Activated naive CD8-positive, alpha-beta T cell treated with anti-CD3 and anti-CD28 coated beads for 36 hours (primary cell): ENCODE measurements at places on chromosomes 4 and X.

DNA sequence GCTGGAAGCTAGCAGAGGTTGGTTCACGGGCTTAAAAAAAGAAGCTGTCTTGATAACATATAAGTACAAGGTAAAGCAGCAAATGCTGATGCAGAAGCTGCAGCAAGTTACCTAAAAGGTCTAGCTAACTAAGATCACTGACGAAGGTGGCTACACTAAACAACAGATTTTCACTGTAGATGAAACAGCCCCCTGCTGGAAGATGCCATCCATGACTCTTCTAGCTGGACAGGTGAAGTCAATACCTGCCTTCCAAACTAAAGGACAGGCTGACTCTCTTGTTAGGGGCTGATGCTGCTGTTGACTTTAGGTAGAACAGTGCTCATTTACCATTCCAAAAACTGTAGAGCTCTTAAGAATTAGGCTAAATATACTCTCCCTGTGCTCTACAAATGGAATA lies 99.5 kb downstream of the FBXW7 start:
- no peak overlapping the region for H3K4me3 ChIP-seq
- peaks cover 28% of the 10 kb centered on the region for H3K36me3 ChIP-seq
- no peaks in the 10 kb centered on the region for H3K27me3 ChIP-seq
- no peak for DNase-seq
- H3K4me1 ChIP-seq, result peaks cover 42% of the 10 kb centered on the region

- DNase-seq, result no peak
- H3K4me3 ChIP-seq, result no peak overlapping the region
- no peaks in the 10 kb centered on the region for H3K27me3 ChIP-seq
- peaks cover 5% of the 10 kb centered on the region for H3K4me1 ChIP-seq
- no peak overlapping the region for H3K27ac ChIP-seq
Observed at GRCh38 chr4:120814886-120815285, 107.6 kb downstream of the PRDM5 start.

DNA sequence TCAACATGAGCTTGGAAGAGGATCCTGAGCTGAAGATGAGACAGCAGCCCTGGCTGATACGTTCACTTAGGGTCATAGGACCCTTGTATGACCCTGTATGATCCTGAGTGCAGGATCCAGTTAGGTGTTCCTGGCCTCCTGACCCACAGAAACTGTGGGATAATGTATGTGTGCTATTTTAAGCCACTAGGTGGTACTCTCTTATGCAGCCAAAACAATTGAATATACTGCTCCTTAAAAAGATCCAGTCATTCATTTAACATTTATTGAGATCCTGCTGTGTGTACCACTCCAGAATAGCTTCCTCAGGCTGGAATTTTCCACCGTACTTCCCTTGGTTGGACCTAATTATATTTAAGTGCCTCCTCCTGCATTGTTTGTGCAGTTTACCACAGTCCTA lies 167.1 kb downstream of the AMELX start:
- H3K27me3 ChIP-seq, result no peaks in the 10 kb centered on the region
- DNase-seq, result no peak
- H3K27ac ChIP-seq, result no peak overlapping the region
- H3K4me1 ChIP-seq, result no peaks in the 10 kb centered on the region
- no peaks in the 10 kb centered on the region for H3K36me3 ChIP-seq
- H3K4me3 ChIP-seq, result no peak overlapping the region

DNA sequence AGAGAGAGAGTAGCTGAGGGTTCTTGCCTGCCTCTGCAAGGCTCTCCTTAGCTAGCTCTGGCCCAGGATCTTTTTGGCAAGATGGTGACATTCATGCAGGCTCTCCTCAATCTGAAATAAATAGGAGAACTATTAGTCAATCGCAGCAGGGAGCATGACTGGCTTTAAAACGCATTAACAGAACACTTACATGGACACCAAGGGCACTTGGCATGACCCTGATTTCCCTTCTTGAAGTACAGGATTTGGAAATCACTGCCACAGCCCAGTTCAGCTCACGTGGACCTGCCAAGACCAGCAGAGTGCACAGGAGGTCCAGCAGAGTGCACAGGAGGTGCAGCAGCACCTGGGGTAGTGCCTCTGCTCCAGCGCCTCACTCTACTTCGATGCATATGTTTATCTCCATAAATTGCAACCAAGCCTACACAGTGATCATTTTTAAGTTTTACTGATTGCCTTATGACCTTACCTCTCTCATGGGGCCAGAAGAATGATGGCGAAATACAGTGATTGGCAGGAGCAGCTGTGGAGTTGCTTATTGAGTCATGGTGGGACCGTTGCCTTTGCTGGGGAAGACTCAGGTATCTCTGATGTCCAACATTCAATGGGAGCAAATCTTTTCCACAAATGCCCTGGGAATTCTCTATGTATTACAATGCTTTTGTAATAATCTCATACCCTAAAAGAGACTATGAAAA lies 122.4 kb downstream of the SYNPO2 start:
- H3K27me3 ChIP-seq, result peaks cover 13% of the 10 kb centered on the region
- no peaks in the 10 kb centered on the region for H3K36me3 ChIP-seq
- no peak overlapping the region for H3K27ac ChIP-seq
- DNase-seq, result no peak

DNA sequence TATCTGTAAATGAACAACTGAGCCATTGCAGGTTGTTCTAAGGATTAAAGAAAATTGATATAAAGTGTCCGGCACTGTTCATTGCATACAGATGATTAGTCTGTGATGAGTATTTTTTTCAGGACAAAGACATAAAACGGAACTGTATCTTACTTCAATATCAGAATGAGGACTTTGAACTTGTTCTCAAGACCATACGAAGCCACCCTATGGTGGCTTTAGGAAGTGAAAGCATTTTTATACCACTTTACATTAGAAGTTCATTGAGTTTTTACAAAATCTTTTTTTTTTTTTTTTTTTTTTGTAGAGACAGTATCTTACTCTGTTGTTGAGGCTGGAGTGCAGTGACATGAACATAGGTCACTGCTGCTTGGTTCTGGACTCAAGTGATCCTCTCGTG lies 45.2 kb upstream of the TRIM2 start:
- H3K4me1 ChIP-seq, result peaks cover 51% of the 10 kb centered on the region
- H3K27ac ChIP-seq, result peak overlapping the region; percentile 44
- DNase-seq, result no peak
- no peak overlapping the region for H3K4me3 ChIP-seq
- peaks cover 2% of the 10 kb centered on the region for H3K36me3 ChIP-seq

- H3K27ac ChIP-seq, result no peak overlapping the region
- no peaks in the 10 kb centered on the region for H3K4me1 ChIP-seq
- no peak overlapping the region for H3K4me3 ChIP-seq
- H3K27me3 ChIP-seq, result peaks cover 5% of the 10 kb centered on the region
- DNase-seq, result no peak
- H3K36me3 ChIP-seq, result no peaks in the 10 kb centered on the region
Observed at GRCh38 chr4:157988641-157989040, 184.2 kb downstream of the GASK1B start.

DNA sequence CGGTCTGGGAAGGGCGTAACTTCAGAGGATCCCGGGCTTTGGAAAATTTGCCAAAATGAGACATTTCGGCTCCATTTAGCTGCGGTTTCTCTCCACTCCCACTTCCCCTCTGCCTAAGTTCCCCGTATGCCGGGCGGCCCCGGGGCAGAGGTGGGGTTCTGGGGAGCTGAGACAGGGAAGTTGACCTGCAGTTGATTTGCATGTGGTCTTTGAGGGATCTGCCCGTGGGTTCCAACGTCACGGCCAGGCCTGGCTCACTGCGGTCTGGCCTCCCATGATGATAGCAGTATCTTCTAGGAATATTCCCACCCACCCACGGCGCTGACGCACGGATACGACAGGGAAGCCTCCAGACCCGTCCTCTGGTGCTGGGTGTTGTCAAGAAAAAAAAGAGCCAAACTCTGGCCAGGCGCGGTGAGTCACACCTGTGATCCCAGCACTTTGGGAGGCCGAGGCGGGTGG lies 27.3 kb upstream of the CRLF2 start:
- DNase-seq, result peak; percentile 23
- H3K4me1 ChIP-seq, result peaks cover 8% of the 10 kb centered on the region
- H3K4me3 ChIP-seq, result no peak overlapping the region
- H3K36me3 ChIP-seq, result no peaks in the 10 kb centered on the region
- no peak overlapping the region for H3K27ac ChIP-seq
- peaks cover 9% of the 10 kb centered on the region for H3K27me3 ChIP-seq

- no peak overlapping the region for H3K27ac ChIP-seq
- H3K27me3 ChIP-seq, result no peaks in the 10 kb centered on the region
- H3K4me1 ChIP-seq, result no peaks in the 10 kb centered on the region
- DNase-seq, result no peak
- peaks cover 16% of the 10 kb centered on the region for H3K36me3 ChIP-seq
Observed at GRCh38 chr4:42074294-42074693, 78.2 kb downstream of the BEND4 start.

DNA sequence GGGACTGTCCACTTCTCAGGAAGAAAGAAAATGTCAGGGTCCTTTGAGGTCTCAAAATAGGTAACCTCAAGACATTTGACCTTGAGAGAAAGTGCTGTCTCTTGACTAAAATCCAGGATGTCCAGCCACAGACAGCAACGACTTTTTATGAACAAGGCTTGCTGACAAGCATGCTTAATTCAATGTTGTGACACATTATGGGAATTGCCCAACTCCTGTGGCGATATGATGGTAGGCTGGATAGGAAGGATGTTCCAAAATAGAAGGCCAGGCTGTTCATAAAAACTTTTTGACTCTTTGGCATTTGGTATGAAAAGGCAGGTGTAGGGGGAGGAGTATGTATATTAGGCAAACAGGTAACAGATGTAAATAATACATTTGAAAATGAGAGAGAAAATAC lies 50.8 kb upstream of the EDNRA start:
- no peaks in the 10 kb centered on the region for H3K36me3 ChIP-seq
- DNase-seq, result no peak
- H3K4me1 ChIP-seq, result no peaks in the 10 kb centered on the region
- no peak overlapping the region for H3K27ac ChIP-seq
- H3K4me3 ChIP-seq, result no peak overlapping the region

GRCh38 chr4:137707626-137708025 lies 175.3 kb upstream of the PCDH18 start:
- no peak overlapping the region for H3K4me3 ChIP-seq
- DNase-seq, result no peak
- H3K27me3 ChIP-seq, result no peaks in the 10 kb centered on the region
- H3K4me1 ChIP-seq, result no peaks in the 10 kb centered on the region
- H3K36me3 ChIP-seq, result no peaks in the 10 kb centered on the region
- no peak overlapping the region for H3K27ac ChIP-seq

- H3K4me3 ChIP-seq, result no peak overlapping the region
- peaks cover 5% of the 10 kb centered on the region for H3K27me3 ChIP-seq
- H3K36me3 ChIP-seq, result no peaks in the 10 kb centered on the region
- no peak overlapping the region for H3K27ac ChIP-seq
- no peak for DNase-seq
Observed at GRCh38 chr4:77994194-77994721, 62.9 kb upstream of the FRAS1 start.

GRCh38 chr4:101669832-101670188 lies 120.7 kb upstream of the BANK1 start:
- no peaks in the 10 kb centered on the region for H3K36me3 ChIP-seq
- no peak overlapping the region for H3K27ac ChIP-seq
- DNase-seq, result no peak
- H3K4me1 ChIP-seq, result no peaks in the 10 kb centered on the region
- no peak overlapping the region for H3K4me3 ChIP-seq

- H3K27me3 ChIP-seq, result peaks cover 5% of the 10 kb centered on the region
- no peaks in the 10 kb centered on the region for H3K36me3 ChIP-seq
- no peak overlapping the region for H3K4me3 ChIP-seq
- no peak for DNase-seq
- no peaks in the 10 kb centered on the region for H3K4me1 ChIP-seq
Observed at GRCh38 chrX:105829011-105829410, 6.7 kb downstream of the NRK start.

DNA sequence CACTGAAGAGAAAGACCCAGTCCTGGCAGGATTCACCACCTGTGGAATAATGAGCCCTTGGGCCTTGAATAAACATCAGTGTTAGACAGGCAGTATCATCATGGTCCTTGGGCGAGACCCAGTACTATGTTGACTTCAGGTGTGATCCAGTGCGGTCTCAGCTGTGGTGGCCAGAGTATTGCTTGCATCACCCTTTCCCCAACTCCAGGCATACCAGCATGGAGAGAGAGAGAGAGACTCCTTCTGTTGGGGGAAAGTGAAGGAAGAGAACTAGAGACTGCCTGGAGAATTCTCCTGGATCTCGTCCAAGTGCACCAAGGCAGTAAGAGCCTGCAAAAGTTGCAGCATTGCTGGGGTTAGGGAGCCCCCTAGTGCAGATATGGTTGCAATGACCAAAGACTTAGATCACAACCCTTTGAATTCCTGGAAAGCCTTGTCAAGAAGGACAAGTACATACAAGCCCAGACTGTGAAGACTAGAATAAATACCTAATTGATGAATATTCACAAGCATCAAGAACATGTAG lies 61.1 kb upstream of the VAMP7 start:
- H3K36me3 ChIP-seq, result no peaks in the 10 kb centered on the region
- no peak overlapping the region for H3K4me3 ChIP-seq
- H3K4me1 ChIP-seq, result no peaks in the 10 kb centered on the region
- H3K27ac ChIP-seq, result no peak overlapping the region
- peaks cover 20% of the 10 kb centered on the region for H3K27me3 ChIP-seq
- peak; percentile 14 for DNase-seq

GRCh38 chr4:7691982-7692381 lies 247.7 kb downstream of the AFAP1 start:
- no peak overlapping the region for H3K27ac ChIP-seq
- no peaks in the 10 kb centered on the region for H3K27me3 ChIP-seq
- H3K4me3 ChIP-seq, result no peak overlapping the region
- H3K36me3 ChIP-seq, result no peaks in the 10 kb centered on the region
- no peak for DNase-seq
- no peaks in the 10 kb centered on the region for H3K4me1 ChIP-seq

DNA sequence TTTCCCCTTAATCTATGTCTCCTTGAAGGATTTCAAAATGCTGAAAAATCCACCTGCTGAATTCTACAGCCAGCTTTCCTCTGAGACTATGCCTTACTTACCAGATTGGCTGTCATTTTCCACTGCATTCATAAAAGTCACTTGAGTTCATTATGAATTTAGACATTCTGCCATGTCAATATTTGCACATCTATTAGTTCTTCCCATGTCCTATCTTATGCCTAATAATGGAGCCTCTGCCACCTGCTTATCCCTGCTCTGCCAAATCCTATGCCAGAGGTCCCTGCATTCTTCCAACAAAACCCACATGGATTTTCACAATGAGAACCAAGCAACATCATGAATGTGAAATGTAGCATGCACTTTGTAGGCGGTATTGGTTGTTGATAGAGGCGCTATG lies 42.6 kb downstream of the GASK1B start:
- H3K27me3 ChIP-seq, result no peaks in the 10 kb centered on the region
- no peaks in the 10 kb centered on the region for H3K4me1 ChIP-seq
- H3K27ac ChIP-seq, result no peak overlapping the region
- DNase-seq, result no peak
- no peak overlapping the region for H3K4me3 ChIP-seq

DNA sequence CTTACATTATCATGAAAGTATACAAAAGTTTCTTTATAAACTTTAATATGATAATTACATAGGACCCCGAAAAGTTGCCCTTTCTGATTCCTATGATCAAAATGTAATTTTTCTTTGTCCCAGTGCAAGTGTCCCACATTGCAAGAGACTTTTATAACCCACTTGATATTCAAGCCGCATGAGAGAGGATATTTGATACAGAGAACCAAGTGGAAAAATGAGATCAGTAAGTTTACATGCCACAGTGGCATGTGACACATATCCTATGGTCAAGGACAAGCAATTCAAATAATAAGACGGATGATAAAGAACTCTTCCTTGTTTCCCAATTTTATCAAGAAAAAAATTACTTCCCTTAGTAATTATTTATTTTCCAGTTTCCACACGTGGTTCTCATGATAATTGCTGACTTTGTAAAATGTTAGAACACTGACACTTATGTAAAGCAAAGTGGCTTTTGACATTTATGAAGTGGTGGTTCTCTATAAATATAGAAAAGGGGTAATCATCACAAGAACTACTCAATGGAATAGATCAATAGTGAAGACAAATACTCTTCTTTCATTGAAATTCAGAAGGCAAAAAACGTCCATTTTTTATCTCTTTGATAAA lies 273.7 kb upstream of the NOCT start:
- DNase-seq, result no peak
- H3K27me3 ChIP-seq, result peaks cover 6% of the 10 kb centered on the region
- H3K4me1 ChIP-seq, result no peaks in the 10 kb centered on the region
